Cardiac muscle cell (in vitro differentiated cells and primary cell): ENCODE measurements at places on chromosomes 6 and 20. TPM values are rescaled to one million over a fixed set of nuclear protein-coding genes. Genes with fewer than 3 reads are reported as not detected.

- DNase-seq = peak; percentile 45
Observed at GRCh38 chr6:134235937-134236751, 81.8 kb downstream of the SGK1 start.

DNA sequence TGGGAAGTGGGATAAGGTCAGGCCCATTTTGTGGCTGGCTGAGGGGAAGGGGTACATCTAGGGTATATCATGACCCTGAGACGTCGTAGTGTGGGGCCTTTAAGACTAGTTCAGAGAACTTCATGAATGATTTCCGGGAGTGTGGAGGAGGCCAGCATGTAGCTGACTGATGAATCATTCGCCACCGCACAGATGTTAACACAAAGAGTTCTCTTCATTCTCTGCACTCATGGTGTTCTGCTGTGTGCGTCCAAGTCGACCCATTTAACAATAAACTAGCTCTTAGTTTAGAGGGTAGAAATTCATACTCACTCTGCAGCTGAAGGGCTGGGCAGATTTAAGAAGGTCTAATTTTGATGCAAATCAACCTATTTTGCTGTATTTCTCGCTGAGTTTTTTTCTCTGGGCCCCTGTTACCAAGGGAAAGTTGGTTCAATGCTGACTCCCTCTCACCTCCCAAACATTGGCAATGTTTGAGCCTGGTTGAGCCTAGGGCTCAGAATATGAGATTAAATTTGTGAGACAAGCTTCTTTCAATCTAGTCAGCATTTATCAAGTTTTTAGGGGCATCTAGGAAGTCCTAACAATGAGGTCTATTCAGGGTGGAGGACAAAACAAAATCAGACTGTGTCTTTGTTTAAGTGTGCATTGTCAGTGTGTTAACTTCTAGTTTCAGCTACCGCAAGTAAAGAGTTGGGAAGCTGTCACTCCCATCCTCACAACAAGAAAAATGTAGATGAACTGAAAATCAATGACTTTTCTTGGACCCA, 106.8 kb upstream of the CBLN4 start:
- no peak for DNase-seq

GRCh38 chr6:79764747-79765146, 133.6 kb downstream of the SH3BGRL2 start:
- no peak for DNase-seq

The MAS1 gene
- not detected in 2 replicates for polyA plus RNA-seq

- DNase-seq = no peak
Observed at GRCh38 chr6:41957117-41957516, 15.5 kb upstream of the CCND3 start.

GRCh38 chr6:143361536-143362191, 88.8 kb downstream of the ADAT2 start:
- DNase-seq = peak; percentile 5

DNA sequence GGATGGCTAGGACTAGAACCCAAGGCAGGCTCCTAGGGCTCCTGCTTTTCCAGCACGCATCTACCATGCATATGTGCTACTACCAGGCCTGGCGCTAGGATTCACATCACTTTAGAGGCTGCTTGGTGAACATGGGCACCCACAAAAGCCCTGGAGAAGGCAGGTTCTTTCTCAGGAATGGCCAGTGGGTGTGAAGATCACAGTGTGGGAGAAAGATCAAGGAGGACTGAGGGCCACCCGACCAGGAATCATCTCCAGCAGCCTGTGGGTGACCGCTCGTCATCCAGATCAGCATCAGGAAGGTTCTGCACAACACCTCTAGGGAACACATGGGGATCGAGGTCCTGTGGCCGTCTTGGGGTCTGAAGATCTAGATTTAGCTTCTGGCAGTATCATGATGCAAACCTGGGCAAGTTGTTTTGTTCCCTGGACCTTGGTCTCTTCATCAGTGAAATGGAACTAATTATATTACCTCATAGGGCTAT, 27.3 kb downstream of the SRSF3 start:
- DNase-seq = no peak

- no peak for DNase-seq
Observed at GRCh38 chr6:152225241-152225934, 411.8 kb downstream of the SYNE1 start.

GRCh38 chr6:34022250-34022872, 123.5 kb downstream of the GRM4 start:
- no peak for DNase-seq

DNA sequence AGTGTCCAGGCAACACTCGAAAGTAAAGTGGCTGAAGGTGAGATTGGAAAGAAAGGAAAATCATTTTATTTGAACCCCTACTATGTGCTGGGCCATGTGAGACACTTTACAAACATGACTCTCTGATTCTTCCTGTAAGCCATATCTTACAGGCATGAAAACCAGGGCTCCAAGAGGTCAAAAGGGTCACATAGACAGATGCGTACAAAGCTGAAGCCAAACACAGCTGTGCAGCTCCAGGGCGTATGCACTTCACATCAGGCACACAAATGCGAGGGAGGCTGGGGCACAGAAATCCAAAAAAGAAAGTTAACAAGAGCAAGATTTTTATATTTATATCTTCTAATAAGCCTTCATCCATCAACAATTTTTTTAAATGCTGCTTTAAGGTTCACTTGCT, 176.5 kb downstream of the PHACTR1 start:
- no peak for DNase-seq

The LY6G6F gene
- polyA plus RNA-seq = not detected in 2 replicates

- peak; percentile 37 for DNase-seq
Observed at GRCh38 chr6:42443312-42444060, 8.2 kb downstream of the TRERF1 start.

- DNase-seq = no peak
Observed at GRCh38 chr20:17128206-17128605, 98.6 kb upstream of the PCSK2 start.

The SS18L1 gene
- polyA plus RNA-seq = 2.5 and 3.2 TPM in 2 replicates
